Stimulated activated CD8-positive, alpha-beta memory T cell treated with anti-CD3 and anti-CD28 coated beads, Interleukin-15, amount 100 ng/mL, for 24 hours (primary cell): ENCODE measurements at places on chromosomes 5 and 9.

DNA sequence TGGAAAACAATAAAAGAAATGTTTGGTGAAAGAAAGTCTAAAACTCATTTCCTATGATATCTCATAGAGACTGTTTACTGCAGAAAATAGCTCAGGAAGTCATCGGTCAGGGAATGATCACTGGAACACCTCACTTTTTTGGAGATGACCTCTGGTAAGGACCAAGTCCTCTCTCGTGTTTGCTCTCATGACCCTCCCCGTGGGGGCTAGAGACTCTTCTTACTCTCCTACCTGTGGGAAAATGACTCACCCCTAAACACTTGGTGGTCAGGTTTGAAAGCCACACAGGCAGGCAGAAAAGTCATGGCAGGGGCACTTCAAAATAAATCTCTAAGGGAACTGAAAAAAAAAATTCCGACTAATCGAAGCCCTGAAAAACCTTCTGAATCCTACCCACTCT, 48.2 kb downstream of the FAM240B start:
- no peak for DNase-seq

GRCh38 chr9:13762209-13762608, 482.7 kb upstream of the MPDZ start:
- no peak for DNase-seq

DNA sequence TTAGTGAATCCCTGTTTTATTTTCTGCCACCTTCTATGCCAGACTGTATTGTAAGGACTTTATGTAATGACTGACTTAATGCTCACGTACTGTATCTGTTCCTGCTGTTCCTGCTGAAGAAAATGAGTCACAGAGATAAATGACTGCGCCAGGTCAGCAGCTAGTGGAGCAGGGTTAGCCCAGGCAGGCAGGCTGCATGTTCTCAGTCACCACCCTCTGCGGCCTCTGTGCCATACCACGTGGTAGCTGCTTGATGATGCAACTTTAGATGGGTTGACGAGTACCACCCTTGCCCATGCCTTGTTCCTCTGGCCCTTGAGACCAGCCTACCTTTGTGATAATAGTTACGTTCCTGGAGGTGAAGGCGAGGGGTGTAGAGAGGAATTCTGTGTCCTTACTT, 161.9 kb downstream of the TRIO start:
- DNase-seq, result no peak

DNA sequence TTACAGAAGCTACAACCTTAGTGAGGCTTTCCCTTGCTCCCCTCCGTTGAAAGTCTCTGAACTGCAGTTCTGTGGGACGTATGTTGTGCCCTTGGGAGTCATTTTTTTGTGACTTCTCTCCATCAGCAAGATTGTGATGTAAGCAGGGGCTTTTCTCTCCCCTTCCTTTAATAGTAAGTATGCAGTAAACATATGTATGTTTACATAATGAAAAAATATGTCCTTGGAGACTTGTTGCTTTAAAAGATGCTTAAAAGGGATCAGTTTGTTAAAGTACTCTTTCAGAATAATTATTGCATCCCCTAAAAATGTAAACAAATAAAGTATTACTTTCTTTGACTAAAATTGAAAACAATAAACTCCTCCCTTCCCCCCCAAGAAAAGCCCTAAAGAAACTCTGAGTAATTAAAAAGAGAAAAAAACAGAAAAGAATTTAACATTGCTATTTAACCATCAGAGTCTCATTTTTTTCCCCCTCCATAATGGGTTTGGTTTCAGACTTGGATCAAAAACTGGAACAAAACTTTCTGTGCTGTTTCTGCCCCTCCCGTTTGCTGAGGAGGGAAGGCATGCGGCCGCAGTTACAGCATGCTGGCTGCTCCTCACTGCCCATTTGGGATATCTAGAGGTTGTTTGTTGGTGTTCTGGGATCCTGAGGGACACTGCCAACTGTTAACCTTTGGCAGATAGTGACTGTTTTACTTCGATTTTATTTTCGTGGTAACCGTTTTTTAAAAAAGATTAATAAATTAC, 40.2 kb downstream of the TRIO start:
- no peak for DNase-seq

- DNase-seq, result no peak
Measured at GRCh38 chr9:14214065-14214684, 99.8 kb downstream of the NFIB start.

GRCh38 chr9:126618585-126619360, 5.0 kb downstream of the LMX1B start:
- no peak for DNase-seq

DNA sequence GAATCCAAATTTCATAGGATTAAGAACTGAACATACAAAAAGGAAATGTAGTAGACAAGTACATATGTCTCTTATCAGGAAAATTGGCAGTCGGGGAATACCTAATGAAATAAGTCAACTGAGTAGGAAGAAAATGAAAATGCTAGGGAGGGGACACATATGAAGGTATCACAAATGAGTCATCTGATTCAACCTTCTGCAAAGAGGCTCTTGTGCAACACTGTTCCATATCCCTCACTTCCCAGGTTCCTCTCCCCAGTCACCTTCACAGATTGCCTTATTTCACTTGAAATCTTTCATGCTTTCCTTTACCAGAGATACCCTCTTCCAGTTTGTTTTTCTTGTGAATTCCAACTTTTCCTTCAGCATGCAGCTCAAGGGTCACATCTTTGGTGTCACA, 139.0 kb downstream of the RFX3 start:
- DNase-seq, result no peak

GRCh38 chr5:39217365-39218281, 1.7 kb downstream of the FYB1 start:
- no peak for DNase-seq

DNA sequence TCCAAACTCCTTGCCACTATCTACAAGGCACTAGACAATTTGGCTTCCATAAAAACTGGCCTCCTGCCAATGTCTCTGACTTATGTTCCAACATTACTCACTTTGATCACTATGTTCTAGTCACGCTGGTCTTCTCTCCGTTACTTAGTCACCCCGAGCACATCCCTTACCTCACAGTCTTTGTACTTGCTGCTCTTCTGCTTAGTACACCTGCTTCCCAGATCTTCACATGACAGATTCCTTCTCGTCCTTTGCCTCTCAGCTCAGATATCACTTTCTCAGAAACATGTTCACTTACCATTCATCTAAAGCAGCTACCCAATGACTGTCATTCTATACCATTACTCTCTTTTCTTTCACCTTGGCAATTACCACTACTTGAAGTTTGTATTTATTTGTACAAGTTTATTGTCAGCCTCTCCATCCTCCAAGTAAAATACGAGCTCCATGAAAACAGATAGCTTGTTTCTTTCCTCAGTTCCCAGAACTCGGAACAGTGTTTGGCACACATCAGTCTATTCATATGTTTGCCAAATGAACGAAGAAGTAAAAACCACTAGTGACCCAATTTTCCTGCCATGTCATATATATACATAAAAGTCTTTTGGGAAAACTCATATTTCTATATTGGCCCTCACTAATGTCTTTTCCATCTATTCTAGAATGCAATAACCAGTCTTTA, 5.9 kb upstream of the SLC22A5 start:
- DNase-seq, result no peak

GRCh38 chr9:14962193-14962882, 52.1 kb upstream of the FREM1 start:
- no peak for DNase-seq

DNA sequence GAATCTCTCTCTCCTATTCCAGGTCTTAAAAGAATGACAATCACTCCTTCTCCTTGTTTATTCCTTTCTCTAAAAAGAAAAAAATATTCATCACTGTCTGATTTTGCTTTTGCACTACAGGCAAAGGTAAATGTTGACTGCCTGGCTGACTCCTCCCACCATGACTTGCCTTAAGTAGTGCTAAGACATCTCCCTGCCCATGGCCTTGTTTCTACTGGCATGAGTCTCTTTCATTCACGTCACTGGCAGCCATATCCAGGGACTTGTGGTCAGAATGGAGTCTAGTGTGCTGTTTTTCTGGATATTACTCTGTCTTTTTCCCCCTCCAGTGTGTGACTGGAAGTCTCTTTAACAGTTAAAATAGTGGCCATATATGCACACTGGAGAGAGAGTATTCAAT, 522.9 kb upstream of the DAB2 start:
- no peak for DNase-seq

DNA sequence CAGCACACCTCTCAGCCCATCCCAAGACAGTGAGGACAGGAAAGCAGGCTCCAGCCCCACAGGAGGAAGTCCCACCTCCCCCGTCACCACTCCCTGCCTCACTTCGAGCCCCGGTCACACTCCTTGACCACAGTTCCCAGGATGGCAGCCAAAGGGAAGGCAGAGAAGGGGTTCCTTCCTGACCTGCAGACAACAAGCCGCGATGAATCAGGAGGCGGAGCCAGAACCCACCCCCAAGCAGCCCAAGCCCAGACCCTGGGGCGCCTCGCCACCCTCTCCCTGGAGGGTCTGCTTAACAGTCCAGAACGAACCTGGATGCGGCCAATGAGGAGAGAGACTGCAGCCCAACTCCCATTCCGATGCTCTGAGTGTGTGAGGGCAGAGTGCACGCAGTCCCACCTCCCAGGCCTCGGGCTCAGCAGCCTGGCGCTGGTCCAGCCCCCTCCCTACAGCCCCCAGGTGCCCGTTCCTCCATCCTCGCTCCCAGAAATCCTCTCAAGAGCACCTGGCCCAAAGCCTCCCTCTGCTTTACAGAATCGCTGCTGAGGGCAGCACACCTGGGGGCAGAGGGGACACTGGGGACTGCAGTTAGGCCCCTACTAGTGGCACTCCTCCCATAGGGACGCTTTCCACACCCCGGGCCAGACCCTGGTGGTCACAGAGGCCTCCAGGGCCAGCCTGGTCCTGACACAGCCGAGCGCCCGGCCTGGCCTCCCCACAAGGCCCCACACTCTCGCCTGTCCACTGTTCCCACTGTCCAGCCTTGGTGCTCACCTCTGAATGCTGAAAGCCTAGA, 69.6 kb upstream of the LRRTM2 start:
- DNase-seq, result no peak

- DNase-seq, result no peak
Measured at GRCh38 chr5:1207555-1207954, 6.2 kb downstream of the SLC6A19 start.

DNA sequence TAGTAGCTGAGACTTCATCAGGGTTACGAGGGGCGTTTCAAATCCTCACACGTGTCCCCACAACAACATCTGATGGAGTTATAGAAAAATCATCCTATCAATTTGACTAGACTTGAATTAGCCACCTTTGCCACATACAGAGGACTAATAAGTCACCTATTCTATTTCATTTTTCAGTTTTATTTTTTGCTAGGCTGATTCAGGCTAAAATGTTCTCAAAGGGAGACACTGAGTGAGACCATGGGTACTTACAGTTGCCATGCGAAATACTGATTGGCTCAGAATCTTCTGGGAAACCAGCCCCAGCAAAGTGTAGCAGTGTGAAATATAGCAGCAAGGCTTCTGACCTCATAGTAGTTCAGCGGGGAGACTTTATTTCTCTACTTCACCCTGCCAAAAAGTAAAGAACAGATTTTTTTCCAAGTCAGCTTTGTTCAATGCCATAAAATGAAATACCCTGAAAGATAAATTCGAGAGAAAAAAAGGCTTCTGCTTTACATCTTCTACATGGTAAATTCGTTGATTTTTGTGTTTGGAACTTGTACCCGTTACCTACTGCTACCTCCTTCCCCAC, 69.9 kb downstream of the SEMA6A start:
- DNase-seq, result no peak

DNA sequence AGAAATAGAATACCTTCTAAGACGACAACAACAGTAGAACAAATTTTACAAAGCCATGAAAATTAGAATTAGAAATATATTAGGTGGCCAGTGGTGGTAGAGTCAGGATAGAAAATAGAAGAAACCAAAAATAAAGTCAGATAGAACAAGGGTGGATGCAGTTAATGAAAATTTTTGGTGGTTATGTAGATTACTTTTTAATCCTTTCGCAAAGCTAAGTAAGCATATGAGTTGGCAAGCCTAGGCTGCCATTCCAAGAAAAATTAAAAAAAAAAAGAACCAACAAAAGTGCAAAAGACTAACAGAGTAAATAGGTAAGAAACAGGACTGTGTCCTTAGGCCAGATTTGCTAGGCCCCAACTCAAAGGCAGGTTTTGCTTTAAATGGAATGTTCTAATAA, 56.8 kb downstream of the PCSK5 start:
- DNase-seq, result no peak

DNA sequence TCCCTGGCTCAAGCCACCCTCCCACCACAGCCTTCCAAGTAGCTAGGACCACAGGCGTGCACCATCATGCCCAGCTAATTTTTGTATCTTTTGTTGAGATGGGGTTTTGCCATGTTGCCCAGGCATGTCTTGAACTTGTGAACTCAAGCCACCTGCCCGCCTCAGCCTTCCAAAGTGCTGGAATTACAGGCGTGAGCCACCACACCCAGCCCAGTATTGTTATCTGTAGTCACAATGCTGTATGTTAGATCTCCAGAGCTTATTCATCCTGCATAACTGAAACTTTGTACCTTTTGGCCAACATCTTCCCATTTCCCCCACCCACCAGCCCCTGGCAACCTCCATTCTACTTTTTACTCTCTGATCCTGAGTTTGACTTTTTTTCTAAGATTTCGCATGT, 37.5 kb downstream of the CREBRF start:
- no peak for DNase-seq

- no peak for DNase-seq
Measured at GRCh38 chr9:70040376-70040903, 3.2 kb upstream of the MAMDC2 start.

DNA sequence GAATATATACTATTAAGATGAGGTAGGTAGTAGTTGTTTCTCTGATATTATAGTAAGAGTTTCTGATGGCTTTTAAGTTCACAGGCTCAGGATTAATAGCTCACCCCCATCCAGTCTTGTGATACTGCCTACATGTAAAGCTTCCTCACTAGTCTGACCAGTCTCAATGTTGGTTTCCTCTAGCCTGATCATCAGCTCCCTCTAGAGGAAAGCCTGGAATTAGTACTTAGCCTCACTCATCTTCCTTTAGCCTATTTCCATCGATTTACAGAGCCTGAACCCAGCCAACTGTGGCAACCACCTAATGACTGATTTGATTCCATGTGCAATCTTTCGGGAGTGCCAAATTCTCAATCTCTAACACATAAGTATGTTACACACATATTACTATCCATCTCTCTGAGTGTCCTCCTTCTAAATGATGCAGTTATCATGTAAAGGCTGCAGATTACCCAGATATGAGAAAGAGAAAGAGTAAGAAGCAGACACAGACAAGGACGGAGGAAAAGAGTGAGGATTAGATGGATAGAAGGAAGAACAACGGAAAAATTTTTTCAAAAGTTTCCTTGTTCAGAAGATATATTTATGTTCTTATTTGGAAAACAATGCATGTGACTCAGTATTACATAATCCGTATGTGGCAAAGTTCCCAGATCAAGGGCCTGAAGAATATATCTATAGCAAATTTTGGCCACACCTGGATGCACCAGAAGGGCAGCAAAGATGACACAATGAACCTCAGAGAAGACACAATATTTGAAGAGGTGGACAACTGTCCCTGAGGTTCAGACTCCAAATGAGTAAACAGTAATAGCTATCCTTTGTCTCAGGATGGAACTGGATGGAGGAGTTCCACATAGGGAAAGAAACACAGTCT, 333.7 kb downstream of the ELAVL2 start:
- DNase-seq, result no peak

DNA sequence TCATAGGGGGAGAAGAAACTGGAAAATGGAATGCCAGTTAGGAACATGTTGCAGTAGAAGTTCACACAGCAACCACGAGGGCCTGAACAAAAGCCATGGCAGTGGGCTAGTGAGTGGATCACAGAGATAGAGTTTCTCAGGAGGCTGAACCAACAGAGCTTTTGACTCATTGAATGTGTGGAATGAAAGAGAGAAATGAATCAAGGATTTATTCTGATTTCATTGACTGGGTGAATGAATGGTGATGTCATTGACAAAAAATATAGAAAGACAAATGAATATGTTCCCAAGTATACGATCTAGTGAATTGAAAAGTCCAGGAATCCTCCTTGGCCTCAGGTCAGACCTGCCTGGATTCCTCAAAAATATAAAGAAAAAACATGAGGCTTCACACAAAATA, 99.2 kb downstream of the ZNF462 start:
- no peak for DNase-seq
